ENCODE measurements at places on chromosomes 4 and X. TPM values are rescaled to one million over a fixed set of nuclear protein-coding genes. Genes with fewer than 3 reads are reported as not detected.
A peak's percentile ranks its signal among the peaks of the same experiment; 100 is the strongest.

Gene PCSK1N
- 6.0 TPM for total RNA-seq

Gene KIAA1210
- total RNA-seq: not detected

Gene TBX22
- total RNA-seq: not detected

Gene KDR
- total RNA-seq: 3.4 TPM

Gene TIGD2
- total RNA-seq: 3.6 TPM

GRCh38 chr4:3344596-3344995 lies 51.8 kb downstream of the RGS12 start:
- DNase-seq: no peak
- H3K4me1 ChIP-seq: no peaks in the 10 kb centered on the region
- no peaks in the 10 kb centered on the region for H3K27me3 ChIP-seq

DNA sequence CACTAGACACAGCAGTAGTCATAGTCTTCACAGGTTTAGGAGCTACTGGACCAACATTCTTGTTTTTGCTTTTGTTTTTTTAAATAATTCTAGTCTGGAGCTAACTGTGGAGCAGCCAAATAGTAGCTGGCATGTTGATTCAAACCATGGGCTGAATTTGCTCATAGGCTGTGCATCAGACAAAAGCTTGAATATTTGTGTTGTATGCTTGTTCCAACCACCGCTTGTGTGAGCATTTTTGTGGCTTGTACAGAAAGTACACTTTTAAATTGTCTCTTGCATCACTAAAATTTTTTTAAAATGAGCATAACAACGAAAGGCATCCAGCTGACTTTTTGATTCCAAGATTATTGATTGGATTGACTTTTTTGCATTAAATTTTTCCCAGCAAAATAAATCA lies 39.6 kb downstream of the CCNI start:
- H3K4me3 ChIP-seq: no peak overlapping the region
- H3K27ac ChIP-seq: no peak overlapping the region
- no peaks in the 10 kb centered on the region for H3K4me1 ChIP-seq
- no peak for DNase-seq

DNA sequence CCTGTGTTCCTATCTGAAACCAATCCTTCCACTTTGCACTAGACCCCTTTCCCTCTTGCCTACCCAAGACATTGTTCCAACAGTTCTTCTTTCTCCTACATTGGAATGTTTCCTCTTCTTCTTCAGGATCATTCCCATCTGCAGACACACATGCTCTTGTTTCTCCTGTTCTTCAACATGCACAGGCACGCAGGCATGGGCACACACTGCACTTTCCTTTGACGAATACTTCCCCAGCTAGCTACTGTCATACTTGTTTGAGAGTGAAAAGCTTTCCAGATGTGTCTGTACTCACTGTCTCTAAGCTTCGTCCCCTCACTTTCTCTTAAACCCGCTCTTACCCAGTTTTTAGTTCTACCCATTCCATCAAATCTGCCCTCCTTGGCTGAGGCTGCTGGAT lies 31.8 kb upstream of the ERVMER34-1 start:
- no peak overlapping the region for H3K4me3 ChIP-seq
- no peak for DNase-seq
- H3K27ac ChIP-seq: no peak overlapping the region
- no peaks in the 10 kb centered on the region for H3K4me1 ChIP-seq
- H3K36me3 ChIP-seq: no peaks in the 10 kb centered on the region

GRCh38 chrX:68912113-68912512 lies 83.3 kb downstream of the EFNB1 start:
- no peaks in the 10 kb centered on the region for H3K27me3 ChIP-seq
- H3K27ac ChIP-seq: no peak overlapping the region
- no peak overlapping the region for H3K4me3 ChIP-seq
- no peaks in the 10 kb centered on the region for H3K4me1 ChIP-seq
- H3K36me3 ChIP-seq: no peaks in the 10 kb centered on the region

DNA sequence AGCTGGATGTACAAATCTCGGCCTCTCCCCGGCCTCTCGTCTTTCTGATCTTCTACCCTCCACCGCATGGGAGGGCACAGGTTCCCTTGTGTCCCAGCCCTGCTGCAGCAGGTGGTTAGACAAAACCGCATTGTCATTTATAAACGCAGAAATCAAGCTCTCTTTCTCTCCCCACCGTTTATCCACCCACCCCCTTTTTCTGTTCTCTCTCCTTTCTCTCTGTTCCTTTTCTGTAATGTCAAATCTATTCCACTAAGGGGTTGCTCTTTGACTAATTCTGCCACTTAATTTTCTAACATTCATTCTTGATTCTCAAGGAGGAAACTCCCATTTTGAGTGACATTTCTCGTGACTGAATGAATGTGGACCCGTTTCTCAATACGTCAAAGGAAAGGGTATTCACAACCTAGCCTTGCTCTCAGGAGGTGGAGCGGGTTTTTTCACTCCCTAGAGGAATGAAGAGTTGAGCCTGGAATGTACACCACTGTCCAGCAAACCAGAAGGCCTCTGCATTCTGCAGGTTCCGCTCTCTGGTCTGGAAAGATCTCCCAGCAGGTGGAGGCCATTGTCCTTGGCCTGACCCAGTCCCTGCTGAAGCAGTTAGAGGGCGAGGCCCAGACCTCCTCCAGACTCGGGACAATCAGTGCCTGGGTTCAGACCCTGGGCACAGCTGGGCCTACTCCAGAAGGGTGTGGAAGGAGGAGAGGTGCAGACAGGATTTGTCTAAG lies 70.9 kb upstream of the ENPP6 start:
- H3K4me3 ChIP-seq: no peak overlapping the region
- H3K27me3 ChIP-seq: no peaks in the 10 kb centered on the region
- H3K36me3 ChIP-seq: no peaks in the 10 kb centered on the region
- peak; percentile 54 for DNase-seq
- H3K27ac ChIP-seq: peak overlapping the region; percentile 38

DNA sequence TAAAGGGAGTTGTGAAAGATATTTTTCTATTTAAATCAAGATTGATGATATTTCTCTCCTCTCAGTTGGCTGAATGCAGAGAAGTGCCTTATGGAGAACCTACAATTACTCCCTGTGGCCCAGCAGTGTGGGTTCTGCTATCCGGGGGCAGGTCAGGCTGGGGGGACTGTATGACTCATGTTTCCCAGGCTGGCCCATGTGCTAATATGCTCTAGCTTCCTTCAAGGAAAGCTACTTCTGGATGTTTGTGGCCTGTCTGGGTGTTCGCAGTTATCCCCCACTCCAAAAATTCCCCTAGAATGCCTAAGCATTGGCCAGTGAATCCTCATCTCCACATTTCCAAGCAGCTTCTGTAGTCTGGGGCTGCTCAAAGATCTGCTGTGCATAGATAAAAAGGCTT lies 58.9 kb upstream of the SPP1 start:
- no peaks in the 10 kb centered on the region for H3K36me3 ChIP-seq
- no peaks in the 10 kb centered on the region for H3K27me3 ChIP-seq
- H3K4me3 ChIP-seq: no peak overlapping the region
- H3K27ac ChIP-seq: no peak overlapping the region

DNA sequence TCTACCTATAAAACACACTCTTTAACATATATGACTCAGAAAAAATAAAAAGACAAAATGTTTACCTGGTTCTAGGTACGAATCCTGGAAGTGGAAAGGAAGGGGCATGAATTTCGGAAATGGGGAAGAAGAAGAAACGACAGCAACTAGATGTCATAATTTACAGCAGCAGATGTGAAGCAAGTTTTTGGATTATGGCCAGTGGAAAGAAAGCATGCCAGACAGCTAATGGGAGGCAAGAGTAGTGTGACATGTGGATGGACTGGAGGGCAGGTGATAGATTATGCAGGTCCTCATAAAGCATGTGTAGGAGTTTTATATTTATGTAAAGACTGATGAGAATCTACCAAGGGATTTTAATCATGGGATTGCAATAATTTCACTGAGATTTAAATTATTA lies 279.0 kb upstream of the TACR3 start:
- DNase-seq: no peak
- no peak overlapping the region for H3K27ac ChIP-seq
- no peak overlapping the region for H3K4me3 ChIP-seq
- no peaks in the 10 kb centered on the region for H3K27me3 ChIP-seq

- H3K4me1 ChIP-seq: no peaks in the 10 kb centered on the region
- no peaks in the 10 kb centered on the region for H3K27me3 ChIP-seq
- DNase-seq: no peak
- no peak overlapping the region for H3K27ac ChIP-seq
Measured at GRCh38 chrX:94361241-94361640, 687.2 kb downstream of the FAM133A start.

DNA sequence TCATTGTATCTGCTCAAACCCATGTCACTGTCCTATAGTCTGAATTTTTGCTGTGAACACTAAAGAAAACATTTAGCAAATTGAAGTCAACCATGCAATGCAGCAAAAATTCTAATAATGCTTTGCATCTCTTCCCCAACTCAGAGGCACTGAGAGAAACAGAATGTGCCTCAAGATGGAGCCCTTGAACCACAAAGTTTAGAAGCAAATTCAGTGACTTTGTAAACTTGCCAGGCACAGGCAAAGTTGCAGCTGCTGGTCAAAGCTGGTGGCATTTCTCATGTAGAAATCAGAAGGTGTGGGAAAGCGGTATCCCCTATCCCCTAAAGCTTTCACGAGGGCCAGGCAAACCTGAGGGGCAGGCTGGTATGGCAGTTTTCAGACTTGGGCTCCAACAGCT lies 121.7 kb upstream of the DIPK2B start:
- no peak overlapping the region for H3K4me3 ChIP-seq
- H3K27me3 ChIP-seq: no peaks in the 10 kb centered on the region
- H3K36me3 ChIP-seq: no peaks in the 10 kb centered on the region

DNA sequence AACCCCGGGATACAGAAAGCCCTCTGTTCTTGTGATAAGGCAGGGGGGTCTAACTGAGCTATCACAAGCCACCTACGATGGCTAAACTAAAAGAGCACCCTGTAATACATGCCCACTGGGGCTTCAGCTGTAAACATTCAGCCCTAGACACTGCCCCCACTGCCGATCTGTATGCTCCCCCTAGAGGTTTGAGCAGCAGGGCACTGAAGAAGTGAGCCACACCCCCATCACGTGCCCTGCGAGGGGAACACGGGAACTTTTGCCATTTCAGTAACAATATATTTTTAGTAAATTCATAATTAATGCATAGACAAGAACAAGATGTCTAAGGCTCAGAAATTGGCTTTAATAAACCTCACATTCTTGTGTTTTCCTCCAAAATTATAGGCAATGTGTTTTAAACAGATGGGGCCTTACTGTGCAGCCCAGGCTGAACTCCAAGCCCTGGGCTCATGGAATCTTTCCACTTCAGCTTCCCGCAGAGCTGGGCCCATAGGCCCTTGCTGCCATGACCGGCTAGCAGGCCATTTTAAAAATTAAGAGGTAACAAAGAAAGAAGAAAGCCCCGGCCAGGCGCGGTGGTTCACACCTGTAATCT lies 235.3 kb upstream of the SFRP2 start:
- no peak for DNase-seq
- H3K27me3 ChIP-seq: no peaks in the 10 kb centered on the region
- no peak overlapping the region for H3K27ac ChIP-seq
- H3K4me3 ChIP-seq: no peak overlapping the region
- no peaks in the 10 kb centered on the region for H3K4me1 ChIP-seq
- H3K36me3 ChIP-seq: no peaks in the 10 kb centered on the region

DNA sequence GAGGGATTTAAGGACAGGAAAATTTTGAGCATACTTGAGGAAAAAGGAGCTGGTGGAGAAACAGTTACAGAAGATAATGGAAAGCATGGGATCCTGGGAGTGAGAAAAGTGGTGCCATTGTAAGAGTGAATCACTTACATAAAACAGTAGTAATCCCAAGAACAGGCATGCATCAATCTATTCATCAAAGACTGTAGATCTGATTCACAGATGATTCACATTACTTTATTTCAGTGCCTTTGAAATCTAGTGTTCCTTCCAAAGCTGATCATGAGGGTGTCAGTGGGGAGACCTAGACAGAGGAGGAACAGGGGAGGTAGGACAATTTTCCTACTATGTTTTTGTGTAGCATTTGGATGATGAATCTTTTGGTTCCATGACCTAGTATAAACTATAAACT lies 102.7 kb downstream of the TAB3 start:
- H3K4me3 ChIP-seq: no peak overlapping the region
- no peaks in the 10 kb centered on the region for H3K4me1 ChIP-seq
- no peaks in the 10 kb centered on the region for H3K27me3 ChIP-seq
- H3K36me3 ChIP-seq: no peaks in the 10 kb centered on the region
- DNase-seq: no peak
- no peak overlapping the region for H3K27ac ChIP-seq

DNA sequence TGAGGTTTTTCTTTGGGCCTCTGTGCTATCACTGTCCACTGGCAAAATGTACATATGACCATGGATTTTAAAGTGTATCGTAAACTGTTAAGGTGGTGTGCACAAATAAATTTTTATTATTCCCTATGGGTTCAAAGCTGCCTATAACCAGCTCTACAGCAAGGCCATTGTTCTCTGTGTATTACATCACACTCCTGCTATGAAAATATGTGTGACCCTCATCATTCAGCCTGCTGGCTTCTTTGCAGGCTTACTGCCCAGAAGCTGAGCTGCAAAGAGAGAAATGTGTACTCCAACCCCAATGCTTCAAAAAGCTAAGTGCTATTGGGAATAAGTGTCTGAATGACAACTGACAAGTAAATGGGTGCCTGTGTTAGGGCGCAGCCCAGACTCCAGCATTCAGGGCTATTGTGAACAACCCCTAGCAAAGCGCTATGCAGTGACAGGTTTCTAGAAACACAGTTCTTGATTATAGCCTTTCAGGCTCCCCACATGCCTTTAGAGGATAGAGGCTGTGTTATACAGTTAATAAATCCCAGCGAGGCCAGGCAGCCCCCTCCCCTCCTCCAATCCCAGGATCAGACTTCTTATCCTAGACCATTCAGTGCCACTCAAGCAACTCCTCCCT lies 220.4 kb upstream of the RADX start:
- DNase-seq: no peak
- no peaks in the 10 kb centered on the region for H3K36me3 ChIP-seq
- no peak overlapping the region for H3K27ac ChIP-seq

DNA sequence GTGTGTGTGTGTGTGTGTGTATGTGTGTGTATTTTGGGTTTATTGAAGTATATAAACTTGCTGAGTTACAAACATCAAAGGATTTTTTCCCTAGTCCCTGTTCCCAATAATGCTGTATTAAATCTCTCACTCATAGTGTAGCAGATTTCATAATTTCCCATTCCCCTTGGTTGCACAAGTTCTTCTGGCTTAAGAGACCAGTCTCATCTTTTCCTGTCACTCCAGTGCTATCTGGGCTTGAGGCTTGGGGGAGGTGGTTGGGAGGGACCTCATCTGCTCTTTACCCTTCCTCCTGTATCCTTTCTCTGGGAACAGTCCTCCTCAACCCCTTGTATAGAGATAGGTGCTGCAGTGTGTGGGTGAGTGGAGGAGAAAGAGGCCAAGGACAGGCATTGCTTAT lies 285.4 kb upstream of the BOD1L1 start:
- H3K27me3 ChIP-seq: no peaks in the 10 kb centered on the region
- H3K36me3 ChIP-seq: no peaks in the 10 kb centered on the region
- H3K4me3 ChIP-seq: no peak overlapping the region
- no peak for DNase-seq

GRCh38 chr4:126916626-126917140 lies 716.1 kb upstream of the INTU start:
- no peak overlapping the region for H3K4me3 ChIP-seq
- no peak overlapping the region for H3K27ac ChIP-seq
- DNase-seq: no peak
- H3K4me1 ChIP-seq: no peaks in the 10 kb centered on the region

GRCh38 chrX:45145492-45146215 lies 55.0 kb downstream of the DIPK2B start:
- DNase-seq: no peak
- H3K4me3 ChIP-seq: no peak overlapping the region
- no peaks in the 10 kb centered on the region for H3K36me3 ChIP-seq
- H3K27me3 ChIP-seq: no peaks in the 10 kb centered on the region
- no peaks in the 10 kb centered on the region for H3K4me1 ChIP-seq
- no peak overlapping the region for H3K27ac ChIP-seq
